ENCODE measurements at places on chromosomes 13 and 19.

DNA sequence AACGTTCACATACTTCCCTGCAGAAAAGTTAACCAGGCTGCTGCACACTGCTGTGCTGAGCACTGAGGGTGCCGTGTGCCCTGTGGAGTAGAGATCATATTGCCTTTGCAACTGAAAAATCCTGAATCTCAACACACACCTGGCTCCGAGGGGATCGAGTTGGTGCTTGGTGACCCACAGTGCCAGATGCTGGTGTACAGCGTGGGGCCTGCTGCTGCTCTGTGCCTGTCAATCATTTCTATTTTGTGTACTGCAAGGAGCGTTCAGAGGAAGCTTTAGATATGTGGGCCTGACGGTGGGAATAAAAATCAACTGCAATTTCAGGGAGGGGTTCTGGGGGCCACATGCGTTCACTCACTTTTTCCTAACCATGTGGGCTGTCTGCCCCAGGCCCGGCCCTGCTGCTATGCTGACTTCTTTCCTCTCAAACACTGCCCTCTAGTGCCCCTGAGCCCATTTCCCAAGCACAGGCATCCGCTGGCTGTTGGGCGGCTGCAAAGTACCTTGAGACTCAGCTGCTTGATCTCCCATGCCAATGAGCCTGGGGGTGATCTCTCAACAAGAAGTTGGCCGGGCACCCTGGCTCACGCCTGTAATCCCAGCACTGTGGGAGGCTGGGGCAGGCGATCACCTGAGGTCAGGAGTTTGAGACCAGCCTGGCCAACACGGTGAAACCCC is 9.7 kb upstream of the LENG8 start:
- DNase-seq: no peak

DNA sequence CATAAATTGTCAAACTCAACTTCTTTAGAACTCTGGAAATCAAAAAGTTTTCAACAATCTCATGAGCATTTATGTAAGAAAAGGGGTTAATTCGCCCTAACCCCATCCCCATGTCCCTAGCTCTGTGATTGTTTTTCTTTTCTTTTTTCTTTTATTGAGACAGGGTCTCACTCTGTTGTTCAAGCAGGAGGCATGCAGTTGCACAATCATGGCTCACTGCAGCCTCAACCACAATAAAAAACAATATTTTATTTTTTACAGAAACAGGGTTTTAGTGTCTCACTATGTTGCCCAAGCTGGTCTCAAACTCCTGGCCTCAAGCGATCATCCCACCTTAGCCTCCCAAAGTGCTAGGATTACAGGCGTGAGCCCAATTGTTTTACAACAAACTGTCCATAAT is 16.7 kb downstream of the VWA8 start:
- DNase-seq: no peak

DNA sequence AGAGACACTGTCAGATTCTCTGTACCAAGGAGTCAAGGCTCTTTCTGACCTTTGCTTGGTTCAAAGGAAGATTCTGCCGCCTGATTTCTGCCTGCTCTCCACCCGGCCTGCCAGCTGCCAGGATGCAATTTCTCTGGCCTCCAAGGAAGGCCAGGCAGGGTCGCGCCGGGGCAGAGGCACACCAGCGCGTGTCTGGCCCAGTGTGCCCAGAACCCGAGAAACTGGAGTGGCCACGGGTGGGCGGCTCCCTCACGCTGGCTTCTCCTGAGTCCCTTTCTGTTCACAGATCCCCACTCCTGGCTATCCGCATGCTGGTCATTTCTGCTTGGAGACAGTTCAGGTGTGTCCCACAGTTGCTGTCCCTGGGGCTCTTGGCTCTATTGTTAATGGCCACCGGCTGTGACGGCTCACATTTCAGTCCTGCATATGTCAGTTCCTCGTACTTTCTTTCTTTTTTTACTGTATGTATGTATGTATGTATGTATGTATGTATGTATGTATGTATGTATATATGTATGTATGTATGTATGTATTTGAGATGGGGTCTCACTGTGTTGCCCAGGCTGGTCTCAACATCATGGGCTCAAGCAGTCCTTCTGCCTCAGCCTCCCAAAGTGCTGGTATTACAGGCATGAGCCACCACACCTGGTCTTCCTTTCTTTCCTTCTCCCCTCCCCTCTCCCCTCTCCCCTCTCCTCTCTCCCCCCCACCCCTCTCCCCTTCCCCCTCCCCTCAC is 16.9 kb downstream of the TMPRSS9 start:
- DNase-seq: no peak

- DNase-seq: no peak
Measured at GRCh38 chr13:113506025-113506685, 15.6 kb upstream of the DCUN1D2 start.

GRCh38 chr19:3975144-3975543 is 4.2 kb upstream of the DAPK3 start:
- no peak for DNase-seq

GRCh38 chr19:10009714-10010224 is 535 bp downstream of the COL5A3 start:
- no peak for DNase-seq

GRCh38 chr13:73273276-73273675 is 214.5 kb downstream of the KLF5 start:
- DNase-seq: no peak

GRCh38 chr13:46318986-46319385 is 68.1 kb downstream of the RUBCNL start:
- DNase-seq: no peak

- no peak for DNase-seq
Measured at GRCh38 chr13:112947796-112948195, 21.2 kb upstream of the MCF2L start.

DNA sequence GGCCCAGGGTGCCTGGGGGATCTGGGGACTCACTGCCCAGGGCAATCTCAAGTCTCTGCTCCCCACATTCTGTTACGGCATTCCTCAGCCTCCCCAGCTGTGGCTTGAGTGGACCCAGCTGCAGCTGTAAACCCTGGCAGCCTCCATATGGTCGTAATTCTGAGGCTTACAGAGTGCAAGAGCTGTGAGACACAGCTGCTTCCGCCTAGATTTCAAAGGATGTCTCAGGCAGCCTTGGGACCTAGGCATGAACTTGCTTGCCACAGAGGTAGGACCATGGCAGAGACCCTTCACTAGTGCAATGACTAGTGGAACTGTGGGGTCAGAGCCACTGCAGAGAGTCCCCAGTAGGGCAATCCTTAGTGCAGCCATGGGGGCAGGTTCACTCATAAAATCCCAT is 297.5 kb downstream of the ENOX1 start:
- no peak for DNase-seq

DNA sequence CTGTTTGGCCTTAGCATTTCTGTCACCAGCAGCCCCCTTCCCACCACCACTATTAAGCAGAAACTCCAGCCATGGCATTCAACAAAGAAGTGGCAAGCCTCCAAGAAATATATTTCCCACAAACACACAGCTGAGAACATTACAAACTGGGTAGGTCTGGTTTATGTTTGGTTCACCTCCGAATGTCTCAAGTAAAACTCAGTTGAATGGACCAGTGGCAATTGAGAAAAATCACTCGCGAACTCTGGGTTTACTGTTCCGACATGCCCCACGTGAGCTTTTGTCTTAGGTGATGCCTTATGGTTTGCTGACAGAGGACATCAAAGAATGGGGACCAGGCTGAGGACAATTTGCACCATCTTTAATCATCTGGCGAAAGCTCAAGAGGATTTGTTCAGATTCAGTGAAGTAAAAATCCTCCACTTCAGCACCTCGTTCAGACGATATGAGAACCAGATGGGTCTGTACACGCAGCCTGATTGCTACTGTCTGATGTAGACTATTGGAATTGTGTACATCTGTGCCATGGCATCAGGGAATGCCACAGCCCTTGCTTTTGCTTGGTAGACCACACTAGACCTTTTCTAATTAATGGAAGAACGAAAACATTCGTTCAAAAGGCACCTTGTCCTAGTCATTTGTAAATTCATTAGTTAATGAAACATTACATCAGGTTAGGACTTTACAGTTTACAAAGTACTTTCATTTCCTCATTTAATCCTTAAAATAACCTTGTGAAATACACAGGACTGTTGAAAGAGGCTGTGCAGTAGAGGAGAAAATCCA is 59.4 kb downstream of the SLC10A2 start:
- DNase-seq: no peak

GRCh38 chr13:113258321-113259054 is 38.6 kb upstream of the LAMP1 start:
- no peak for DNase-seq

DNA sequence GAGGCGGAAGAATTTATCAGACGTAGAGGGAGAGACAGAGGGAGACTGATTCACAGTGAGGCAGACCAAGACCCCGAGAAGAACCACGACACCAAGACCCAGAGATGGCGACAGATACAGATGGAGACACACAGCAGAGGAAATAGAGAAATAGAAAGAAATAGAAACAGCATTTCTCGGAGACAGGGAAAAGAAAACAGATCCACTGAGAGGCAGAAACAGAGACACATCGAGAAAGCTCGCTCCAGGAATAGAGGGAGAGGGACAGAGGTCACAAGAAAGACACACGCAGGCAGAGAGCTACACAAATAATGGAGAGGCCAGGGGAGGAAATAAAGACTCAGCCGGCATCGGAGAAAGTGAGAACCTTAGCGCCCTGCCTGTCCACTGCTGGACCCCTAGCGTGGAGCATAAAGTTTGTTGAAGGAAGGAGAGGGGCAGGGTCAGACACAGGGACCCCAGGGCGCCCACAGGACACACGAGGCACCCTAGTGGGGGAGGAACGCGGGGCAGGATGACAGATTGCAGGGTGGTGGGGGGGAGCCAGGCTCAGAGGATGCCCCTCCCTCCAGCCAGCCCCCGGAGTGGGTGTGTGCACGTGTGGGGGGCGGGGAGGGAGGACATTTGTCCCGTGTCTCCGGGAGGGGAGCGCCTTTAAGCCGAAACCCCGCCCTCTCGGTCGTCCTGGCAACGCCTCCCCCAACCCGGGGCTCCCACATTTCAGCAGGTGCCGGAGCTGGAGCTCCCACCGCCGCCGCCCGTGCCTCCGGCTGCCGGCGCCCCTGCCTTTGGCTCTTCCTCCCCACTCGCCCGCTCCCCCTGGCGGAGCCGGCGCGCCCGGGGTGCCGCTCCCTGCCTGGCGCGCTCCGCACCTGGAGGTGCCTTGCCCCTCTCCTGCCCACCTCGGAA is at the start of gene PRKCG:
Gene PRKCG, plus strand, starts transcription at position 716 of the 909 bp plus-strand sequence. CDS start 298 bp downstream, outside the sequence.
- DNase-seq: no peak

DNA sequence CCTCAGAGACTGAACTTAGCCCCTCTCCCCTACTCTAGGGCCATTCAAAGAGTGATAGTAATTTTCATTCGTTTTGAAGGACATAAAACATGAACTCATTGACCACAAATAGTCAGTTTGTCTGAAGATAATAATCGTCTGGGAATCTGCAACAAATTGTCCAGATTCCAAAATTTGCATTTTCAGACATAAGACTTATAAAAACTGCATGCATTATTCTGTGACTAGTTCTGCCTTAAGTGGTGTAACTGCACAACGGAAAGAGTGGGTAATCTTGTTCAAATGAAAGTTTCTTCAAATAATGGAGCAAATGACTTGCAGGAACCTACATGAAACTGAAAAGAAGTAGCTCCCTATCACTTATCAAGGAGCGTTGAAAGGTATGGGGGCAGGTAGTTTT is 8.4 kb downstream of the CSNK1A1L start:
- no peak for DNase-seq

- no peak for DNase-seq
Measured at GRCh38 chr19:9580728-9581127, 3.6 kb downstream of the ZNF121 start.

DNA sequence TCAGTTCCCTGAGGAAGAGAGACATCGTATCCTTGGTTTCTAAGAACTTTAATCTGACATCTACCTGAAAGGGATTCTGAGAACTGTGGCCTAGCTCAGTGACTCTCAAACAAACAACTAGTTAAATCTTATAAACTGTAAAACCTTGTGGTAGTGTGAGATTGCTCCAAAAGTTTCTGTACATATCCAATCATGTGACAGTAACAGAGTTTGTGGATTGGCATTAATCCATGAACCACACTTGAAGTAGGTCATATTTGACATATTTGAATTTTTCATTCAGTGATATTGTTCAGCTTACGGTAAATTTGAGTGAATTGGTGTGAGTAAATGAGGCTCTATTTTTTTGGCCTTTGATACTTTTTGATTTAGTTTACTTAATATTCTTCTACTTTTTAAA is 15.0 kb downstream of the TDRD3 start:
- no peak for DNase-seq

DNA sequence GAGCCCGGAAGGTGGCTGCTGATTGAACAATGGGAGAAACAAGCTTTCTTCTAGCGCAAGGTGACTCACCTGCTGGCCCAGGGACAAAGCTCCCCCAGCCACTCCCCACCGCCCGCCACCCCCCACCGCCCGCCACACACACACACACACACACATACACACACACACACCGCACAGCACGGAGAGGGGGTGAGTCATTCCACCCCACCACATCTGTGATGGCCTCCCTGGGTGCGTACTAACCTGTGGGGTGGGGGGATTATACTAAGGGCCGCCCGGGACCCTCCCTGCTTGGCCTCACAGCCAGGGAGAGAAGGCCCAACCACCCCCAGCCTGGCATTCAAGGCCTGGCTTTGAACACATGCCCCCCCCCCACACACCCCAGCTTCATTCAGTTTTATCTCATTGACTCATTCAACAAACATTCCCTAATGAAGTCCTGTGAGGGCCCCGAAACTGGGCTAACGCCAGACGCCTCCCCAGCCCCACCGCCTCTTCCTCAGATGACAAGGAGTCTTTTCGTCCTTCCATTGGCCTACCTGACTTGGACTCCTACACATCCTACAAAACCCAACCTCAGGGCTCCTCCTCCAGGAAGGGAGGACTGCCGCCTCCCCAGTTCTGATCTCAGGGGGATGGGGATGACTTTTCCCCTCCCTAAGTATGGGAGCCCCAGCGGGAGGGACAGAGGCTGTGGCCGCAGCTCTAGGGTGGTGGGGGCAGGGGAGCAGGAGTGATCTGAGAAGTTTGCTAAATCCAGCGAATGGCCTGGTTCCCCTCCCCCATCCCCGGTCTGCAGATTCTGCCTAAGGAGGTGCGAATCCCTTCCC is 5.8 kb upstream of the ONECUT3 start:
- DNase-seq: no peak

GRCh38 chr19:57314146-57314545 is 6.1 kb upstream of the ZNF543 start:
- DNase-seq: no peak

- no peak for DNase-seq
Measured at GRCh38 chr19:13103581-13104359, 1.1 kb upstream of the LYL1 start.

DNA sequence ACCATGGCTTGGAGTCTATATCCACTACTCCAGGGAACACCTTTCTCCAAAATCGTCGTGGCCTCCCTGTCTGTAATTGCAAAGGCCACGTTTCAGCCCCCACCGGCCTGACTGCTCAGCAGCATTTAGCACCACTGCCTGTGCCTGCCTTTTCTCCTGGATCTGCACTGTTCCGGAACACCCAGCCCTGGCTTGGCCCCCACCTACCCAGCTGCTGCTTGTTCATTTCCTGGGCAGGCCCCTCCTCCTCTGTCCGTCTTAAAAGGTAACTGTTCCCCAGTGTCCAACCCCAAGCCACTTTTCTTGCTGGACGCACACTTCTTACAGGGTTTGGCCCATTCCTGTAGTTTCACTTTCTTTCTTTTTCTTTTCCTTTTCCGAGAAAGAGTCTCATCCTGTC is 8.5 kb upstream of the SYT5 start:
- DNase-seq: no peak

- DNase-seq: no peak
Measured at GRCh38 chr19:47704656-47705055, 8.6 kb upstream of the EHD2 start.
